ENCODE measurements at places on chromosomes 6 and 20. TPM values are rescaled to one million over a fixed set of nuclear protein-coding genes. Genes with fewer than 3 reads are reported as not detected.

The MCM8 gene
- total RNA-seq: 3.7 TPM

The HLA-DQB2 gene
- 13.6 TPM for total RNA-seq

The ADGRG6 gene
- total RNA-seq: 57.4 TPM

The MOXD1 gene
- 14.2 TPM for total RNA-seq

The EGFL8 gene
- total RNA-seq: 312 TPM

The ILRUN gene
- total RNA-seq: 58.6 TPM

Measured in sciatic nerve (tissue), 2 donors.